GM19239 (cell line): ENCODE measurements at places on chromosomes 6 and 20.

DNA sequence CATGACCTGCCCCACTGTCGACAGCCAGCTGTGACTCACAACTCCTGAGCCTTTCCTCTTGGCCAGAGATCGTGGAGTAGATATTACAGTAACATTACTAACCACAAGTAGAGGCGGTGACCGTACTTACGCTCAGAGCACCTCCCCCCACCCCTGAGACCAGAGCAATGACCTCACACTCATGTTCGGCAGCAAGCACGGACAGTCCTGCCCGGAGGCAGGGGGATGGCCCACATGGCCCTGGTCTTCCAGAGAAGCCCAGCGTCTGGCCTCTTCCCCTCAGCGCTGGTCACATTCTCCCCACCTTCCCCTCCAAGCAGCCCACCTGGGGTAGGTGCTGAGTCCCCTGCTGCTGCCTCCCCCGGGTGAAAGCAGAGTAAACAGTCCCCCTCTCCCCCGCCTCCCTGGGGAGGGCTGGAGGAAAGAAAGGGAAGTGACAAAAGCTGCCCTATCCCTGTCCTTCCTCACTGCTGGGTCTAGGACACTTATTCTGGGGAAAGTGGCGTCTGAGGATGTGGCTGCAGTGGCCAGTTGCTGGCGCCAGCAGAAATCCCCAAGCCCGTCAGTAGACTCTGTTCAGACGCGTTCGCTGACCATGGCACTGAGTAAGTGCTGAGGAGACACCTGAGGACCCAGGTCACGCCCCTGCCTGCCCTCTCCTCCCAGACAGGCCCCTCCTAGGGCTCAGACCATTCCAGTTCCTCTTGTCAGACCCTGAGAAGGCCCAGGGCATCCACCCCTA, 68.5 kb downstream of the MRPL14 start:
- DNase-seq = peak; percentile 55

DNA sequence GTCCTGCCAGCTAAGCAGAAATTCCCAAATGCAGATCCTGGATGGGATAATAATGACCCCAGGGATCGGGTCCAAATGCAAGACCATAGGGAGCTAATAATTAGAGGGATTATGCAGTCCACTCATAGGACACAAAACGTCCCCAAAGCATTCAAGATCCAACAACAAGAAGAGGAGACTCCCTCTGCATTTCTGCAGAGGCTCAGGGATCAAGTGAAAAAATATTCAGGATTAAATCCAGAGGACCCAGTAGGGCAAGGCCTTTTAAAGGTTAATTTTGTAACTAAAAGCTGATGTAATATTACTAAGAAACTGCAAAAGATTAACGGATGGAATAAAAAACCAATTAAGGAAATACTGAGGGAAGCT, 22.2 kb downstream of the HLA-A start:
- DNase-seq = no peak

GRCh38 chr20:2295886-2296515, at the start of gene TGM3:
TSS of gene TGM3 (plus strand) at chr20:2296001. CDS start at chr20:2296064, 63 bp downstream.
- no peak for DNase-seq

DNA sequence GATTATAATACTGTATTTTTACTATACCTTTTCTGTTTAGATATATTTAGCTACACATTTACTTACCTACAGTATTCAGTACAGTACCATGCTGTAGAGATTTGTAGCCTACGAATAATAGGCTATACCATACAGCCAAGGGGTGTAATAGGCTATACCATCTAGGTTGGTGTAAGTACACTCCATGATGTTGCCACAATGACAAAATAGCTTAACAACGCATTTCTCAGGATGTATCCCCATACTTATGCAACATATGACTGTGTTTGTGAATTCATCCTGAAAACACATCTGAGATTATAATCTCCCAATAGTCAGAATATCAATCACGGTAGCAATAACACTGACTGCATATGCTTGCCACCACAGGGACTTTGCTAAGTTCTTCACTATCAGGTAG, 20.7 kb downstream of the B4GALT5 start:
- no peak for DNase-seq

GRCh38 chr6:90274451-90275030, 22.1 kb downstream of the BACH2 start:
- no peak for DNase-seq

DNA sequence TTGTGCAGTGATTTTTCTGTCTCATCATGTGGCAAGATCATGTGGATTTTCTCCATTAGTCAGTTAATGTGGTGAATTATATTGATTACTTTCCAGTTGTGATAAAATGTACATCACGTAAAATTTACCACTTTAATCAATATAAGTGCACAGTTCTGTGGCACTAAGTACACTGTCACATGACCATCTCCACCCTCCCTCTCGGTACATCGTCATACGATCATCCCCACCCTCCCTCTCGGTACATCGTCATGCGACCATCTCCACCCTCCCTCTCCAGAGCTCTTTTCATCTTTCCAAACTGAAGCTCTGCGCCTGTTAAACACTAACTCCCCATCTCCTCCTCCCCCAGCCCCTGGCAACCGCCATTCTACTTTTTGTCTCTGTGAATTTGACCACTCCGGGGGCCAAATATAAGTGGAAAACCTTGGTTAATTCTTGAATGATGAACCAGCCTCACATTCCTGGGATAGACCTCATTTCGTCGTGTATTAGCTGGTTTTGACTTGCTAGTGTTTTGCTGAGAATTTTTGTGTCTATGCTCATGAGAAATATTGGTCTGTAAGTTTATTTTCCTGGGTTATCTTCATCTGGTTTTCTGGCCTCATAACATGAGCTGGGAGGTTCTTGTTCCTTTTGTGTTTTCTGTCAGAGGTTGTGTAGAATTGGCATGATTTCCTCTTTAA, 10.8 kb downstream of the NTSR1 start:
- no peak for DNase-seq

DNA sequence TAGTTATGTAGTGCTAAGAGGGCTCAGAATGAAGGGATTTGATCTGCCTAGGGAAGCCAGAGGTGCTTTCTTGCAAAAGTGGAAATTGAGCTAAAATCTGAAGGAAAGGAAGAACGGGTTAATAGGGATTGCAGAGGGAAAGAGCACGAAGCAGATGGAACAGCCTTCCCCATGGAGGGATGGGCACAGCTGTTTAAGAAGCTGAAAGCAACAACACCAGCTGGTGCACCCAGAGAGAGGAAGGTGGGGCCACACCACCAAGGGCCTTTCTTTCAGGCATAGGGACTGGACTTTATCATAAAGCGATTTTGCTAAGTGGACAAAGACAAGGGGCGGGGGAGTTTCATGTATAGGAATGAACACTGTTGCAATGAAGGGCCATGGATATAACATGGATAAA, 65.8 kb upstream of the SNRPB2 start:
- no peak for DNase-seq

DNA sequence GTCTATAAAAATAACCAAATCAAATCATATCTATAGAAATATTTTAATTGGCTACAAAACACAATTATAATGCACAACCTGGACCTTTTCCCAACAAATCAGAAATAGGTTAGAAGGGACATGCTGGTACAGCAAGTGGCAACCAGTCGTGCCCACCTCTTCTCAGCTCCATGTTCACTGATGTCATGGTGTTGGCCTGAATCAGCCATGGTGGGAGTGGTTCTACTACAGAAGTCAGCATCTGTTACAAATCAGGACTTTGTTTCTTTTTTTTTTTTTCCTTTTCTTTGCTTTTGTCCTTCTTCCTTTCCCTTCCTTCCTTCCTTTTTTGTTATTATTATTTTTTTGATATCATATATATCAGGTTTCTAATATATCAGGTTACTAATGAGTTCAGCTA, 91.2 kb downstream of the RALGAPA2 start:
- no peak for DNase-seq

- DNase-seq = no peak
Measured at GRCh38 chr20:38184101-38184500, 19.0 kb upstream of the TGM2 start.
